Neural cell (in vitro differentiated cells): ENCODE measurements at places on chromosomes 11 and 22. TPM values are rescaled to one million over a fixed set of nuclear protein-coding genes. Genes with fewer than 3 reads are reported as not detected.

Gene CCDC15
- 0.88 and 2.5 TPM in 2 replicates for polyA plus RNA-seq

Gene BEST1
- polyA plus RNA-seq, result 6.4 and 7.7 TPM in 2 replicates

Gene IGLL1
- polyA plus RNA-seq, result not detected in 2 replicates

Gene CFAP300
- not detected in 2 replicates for polyA plus RNA-seq
